NCI-H1048 (cell line): ENCODE measurements at places on chromosomes 12 and 14.

DNA sequence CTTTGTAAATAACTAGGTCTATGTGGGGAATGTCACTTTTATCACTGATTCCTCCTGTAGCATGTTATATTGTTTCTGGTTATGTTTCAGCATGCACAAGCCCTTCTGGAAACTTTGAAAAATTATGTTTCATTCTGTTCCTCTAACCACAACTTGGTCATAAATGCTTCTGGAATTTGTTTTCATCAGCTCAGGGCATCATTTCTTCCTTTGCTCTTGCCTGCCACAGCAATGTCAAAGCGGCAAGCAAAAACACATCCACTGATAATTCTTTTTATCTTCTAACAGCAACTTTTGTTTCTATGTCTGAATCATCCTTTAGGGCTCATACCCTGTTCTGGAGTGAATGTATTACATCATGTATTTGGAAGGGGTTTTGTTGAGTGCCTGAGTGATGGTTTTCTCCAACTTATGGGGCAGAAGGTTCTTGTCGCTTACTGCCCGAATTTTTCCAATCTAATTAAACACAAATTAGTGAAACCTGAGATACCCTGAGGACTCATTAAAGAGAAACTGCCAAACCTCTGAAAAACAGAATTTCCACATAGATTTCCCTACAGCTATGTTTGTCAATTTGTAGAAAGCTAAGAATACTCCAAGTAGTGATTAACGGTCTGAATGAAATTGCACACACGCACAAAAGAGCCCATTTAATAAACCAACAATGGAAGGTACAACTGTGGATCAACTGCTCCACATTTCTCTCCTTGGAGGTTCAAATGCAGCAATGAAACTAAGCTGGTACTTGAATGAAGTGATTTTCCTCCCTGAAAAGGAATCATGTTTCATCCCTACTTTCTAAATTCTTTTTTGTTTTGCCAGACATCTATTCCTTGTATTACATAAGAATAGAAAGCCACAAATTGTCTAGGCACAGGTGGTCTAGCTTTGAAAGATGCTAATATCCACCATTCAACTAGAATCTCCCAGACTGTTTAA lies 173.5 kb upstream of the KRR1 start:
- no peak for DNase-seq

DNA sequence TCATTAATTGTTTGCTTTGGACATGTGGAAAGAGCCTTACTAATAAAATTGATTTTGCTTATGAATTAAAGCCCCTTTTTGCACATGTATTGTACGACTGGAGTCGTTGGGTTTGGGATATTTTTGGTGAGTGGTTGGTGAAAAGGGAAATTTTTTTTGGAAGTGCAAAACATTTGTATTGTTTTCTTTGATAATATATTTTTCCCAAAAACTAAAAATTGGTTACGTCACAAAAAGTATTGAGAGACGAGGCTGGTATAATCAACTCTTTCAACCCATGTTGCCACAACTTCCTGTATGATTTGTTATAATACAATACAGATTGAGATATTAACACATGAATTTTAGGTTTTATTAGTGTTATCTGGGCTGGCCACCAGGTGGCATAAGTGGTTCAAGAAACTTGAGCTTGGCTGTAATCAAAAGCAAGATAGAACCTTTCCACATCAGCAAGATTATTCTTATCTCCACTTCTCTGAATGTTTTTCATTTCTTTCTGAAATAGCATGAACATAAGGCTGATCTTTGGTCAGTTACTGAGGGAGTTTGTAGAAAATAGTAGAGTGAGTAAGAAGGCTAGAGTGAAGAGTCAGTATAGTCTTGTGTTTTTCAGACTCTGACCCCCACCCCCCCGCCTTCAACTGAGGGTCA lies 8.7 kb downstream of the NGDN start:
- peak; percentile 56 for DNase-seq

DNA sequence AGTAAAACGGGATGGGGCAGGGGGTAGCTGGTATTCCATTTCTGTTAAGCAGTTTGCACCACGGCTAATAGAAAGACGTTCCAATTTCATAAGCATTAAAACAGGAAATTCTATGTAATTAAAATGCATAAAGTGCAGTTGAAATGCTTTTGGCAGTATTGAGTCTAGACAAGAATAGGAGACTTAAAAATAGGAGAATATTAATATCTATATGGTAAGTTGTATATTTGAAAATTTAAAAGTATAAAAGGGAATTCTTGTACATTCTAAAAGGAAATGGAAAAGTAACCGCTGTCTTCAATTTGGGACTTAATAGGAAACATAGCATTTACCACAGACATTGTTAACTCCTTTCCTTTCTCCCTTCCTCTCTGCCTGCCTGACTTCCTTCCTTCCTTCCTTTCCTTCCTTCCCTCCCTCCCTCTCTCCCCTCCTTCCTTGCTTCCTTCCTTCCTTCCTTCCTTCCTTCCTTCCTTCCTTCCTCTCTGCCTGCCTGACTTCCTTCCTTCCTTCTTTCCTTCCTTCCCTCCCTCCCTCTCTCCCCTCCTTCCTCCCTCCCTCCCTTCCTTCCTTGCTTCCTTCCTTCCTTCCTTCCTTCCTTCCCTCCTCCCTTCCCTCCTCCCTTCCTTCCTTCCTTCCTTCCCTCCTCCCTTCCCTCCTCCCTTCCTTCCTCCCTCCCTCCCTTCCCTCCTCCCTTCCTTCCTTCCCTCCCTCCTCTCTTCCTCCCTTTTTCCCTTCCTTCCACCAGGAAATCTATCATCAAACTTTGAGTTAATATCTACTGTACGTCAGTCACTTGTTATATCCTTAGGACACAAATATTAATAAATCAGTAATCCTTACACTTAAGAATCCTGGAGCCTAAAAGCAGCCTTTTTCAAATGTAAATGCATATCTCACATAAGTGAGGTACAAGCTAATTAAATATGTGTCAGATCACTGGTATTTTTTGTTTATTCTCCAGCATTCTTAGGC lies 1049.3 kb downstream of the GALC start:
- DNase-seq: no peak

DNA sequence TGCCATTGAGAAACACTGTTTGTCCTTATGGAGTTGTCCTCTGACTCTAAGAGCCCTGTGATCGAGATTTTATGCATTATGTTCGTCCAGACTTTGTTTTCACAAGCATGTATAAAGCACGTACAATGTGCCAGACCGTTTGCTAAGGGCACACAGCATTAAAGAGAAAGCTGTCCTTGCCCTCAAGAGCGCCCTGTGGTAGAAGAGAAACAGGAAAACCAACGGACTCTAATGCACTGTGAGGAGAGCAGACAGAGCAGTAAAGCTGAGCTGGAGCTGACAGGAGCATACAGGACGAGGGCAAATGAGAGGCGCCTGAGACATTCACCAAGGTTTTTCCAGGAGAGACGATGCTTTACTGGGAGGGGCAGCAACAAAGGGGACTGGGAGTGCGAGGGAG lies 66.2 kb upstream of the OVCH1 start:
- no peak for DNase-seq

- DNase-seq: no peak
Observed at GRCh38 chr14:87066221-87066817, 926.7 kb downstream of the GALC start.

DNA sequence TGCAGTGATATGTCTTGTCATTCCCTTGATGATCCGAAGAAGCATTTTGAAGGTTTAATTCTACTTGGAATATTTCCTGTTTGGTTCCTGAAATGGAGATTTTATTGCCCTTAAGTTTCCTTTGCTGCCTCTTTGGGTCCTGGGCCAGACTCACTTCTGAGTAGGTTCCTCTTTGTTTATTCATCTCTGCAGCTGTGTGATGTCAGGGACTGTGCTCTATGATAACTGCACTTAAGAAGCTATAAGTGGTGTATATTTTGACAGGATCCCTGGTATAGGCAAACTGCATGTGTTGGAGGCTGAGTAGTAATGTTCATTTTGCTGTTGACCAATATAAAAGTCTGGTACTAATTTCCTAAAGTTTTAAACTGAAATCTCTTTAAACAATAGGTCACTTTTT lies at the start of gene KLRC4:
Gene KLRC4 (minus strand): TSS at position 366 of the 400 bp plus-strand sequence. CDS start 182 bp downstream, at position 184.
- DNase-seq: no peak

GRCh38 chr12:14858513-14858912 lies 15.2 kb upstream of the ART4 start:
- DNase-seq: no peak

- no peak for DNase-seq
Observed at GRCh38 chr12:6948873-6949594, 2.1 kb upstream of the PTPN6 start.

DNA sequence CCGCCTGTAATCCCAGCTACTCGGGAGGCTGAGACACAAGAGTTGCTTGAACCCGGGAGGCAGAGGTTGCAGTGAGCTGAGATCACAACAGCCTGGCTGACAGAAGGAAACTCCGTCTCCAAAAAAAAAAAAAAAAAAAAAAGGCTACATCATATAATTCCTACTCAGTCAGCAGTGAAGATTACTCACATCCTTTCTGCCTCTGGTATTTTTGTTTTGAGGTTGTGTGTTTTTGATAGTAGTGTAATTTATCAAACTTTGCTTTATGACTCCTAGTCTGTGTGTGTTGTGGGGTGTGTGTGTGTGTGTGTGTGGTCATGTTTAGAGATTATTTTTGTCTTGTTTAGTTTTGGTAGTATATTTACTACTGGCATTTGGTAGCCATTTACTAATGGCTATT lies 29.8 kb upstream of the DLGAP5 start:
- DNase-seq: no peak

- DNase-seq: no peak
Observed at GRCh38 chr12:106032623-106032925, 106.2 kb downstream of the NUAK1 start.

- DNase-seq: no peak
Observed at GRCh38 chr14:104723651-104724406, at the start of gene ADSS1. ADSS1 (plus strand) TSS chr14:104724229; CDS start chr14:104724271, 42 bp downstream.

GRCh38 chr14:103195828-103196615 lies 72.8 kb downstream of the TNFAIP2 start:
- no peak for DNase-seq

- no peak for DNase-seq
Observed at GRCh38 chr12:104588047-104588920, 131.5 kb downstream of the CHST11 start.

- DNase-seq: no peak
Observed at GRCh38 chr12:34602213-34602940, 580.1 kb downstream of the ALG10 start.

- DNase-seq: no peak
Observed at GRCh38 chr12:102465762-102466560, 14.4 kb downstream of the IGF1 start.

- DNase-seq: no peak
Observed at GRCh38 chr12:93148412-93148811, 219.3 kb upstream of the EEA1 start.

GRCh38 chr14:84129941-84130340 lies 1400.0 kb upstream of the FLRT2 start:
- DNase-seq: no peak

DNA sequence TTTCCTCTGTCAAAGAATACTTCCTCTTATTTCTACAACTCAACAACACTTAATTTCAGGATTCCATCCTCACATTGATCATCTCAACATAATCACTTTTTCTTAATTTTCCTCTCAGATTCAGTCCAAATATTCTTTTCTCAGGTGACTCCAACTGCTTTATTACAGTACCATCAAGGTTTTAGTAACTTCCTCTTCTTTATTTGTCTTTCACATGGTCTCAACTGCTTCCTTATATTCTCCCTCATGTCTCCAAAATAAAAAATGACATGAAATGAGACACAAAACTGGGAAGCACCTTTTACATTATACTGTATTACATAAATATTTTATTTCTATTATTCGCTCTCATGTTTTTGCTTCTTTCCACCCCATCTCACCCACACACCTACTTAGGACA lies 55.5 kb downstream of the PPP2R5E start:
- DNase-seq: no peak

DNA sequence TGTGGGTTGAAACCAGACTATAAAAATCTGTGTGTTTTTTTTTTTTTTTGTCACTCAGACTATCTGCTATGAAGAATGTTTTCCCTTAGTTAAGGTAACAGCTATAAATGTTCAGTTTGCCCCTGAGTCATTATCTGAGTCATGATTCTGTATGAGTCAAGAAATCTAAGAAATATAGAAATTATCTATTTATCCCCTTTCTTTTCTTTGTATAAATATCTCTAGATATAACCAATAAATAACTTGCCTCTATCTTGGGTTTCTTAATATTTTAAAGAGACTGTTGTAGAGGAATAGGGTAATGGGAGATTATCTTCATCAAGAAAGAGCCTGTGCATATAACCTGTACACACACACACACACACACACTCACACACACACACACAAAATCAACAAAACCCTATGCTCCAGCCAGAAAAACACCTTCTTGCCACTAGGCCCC lies 161.7 kb upstream of the EEA1 start:
- no peak for DNase-seq

DNA sequence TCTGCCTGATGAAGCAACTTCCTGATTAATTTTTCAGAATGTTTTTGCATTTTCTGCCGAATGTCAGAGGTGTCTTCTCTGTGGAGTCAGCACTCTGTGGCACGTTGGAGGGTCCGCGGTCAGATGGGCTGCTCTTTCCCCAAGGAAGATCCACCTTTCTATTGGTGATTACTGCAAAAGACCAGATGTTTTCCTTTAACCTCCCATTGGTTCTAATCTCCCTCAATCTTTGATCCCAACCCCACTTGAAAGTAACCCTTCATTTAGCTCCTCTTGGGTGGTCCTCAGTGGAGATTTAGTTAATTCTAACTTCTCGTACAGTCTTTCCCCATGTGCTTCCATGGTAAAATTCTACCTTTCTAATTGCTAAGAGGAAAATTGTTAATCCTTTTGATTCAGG lies 397.7 kb upstream of the DDHD1 start:
- DNase-seq: no peak

GRCh38 chr14:100292776-100293461 lies 13.3 kb downstream of the SLC25A29 start:
- no peak for DNase-seq

DNA sequence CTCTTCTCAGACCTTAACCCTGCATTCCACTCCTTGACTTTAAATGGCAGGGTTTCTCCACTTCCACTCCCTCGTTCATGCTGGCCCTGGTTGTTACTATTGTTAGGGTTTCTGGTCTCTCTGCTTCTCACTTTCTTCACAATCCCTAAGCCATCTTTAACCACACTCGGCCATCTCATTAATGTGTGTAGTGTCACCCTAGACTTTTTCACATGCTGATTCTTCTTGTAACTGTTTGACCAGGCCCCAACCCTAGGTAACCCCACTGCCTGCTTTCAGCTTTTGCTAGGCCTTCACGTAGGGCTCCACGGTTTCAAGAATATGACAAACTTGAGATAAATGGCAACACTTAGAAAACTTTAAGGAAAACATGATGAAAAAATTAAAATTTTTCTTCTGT lies 195.1 kb downstream of the IPO8 start:
- DNase-seq: no peak

GRCh38 chr14:62179367-62180018 lies 417.3 kb downstream of the SNAPC1 start:
- peak; percentile 38 for DNase-seq

- no peak for DNase-seq
Observed at GRCh38 chr12:66915306-66915904, 236.5 kb upstream of the GRIP1 start.

DNA sequence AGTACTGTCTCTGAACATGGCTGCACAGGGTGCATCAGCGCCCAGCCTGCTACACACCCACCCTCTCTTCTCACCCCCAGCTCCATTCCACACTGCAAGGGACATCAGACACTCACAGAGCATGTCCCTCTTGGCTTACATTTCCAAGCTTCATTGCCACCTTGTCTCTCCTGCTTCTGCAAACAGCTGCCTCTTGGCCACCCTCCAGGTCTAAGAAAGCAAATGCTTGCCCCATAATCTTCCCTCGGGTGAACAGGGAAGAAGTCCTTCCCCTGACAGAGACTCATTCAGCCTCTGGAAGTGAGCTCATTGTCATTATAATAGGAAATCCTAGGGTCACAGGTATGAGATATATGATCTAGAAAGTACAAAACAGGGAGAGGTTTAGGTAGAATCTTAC lies 505.2 kb downstream of the RMST start:
- DNase-seq: no peak
